Lung (tissue), 17 donors: ENCODE measurements at places on chromosomes 12 and 14. TPM values are rescaled to one million over a fixed set of nuclear protein-coding genes. Genes with fewer than 3 reads are reported as not detected.
A peak's percentile ranks its signal among the peaks of the same experiment; 100 is the strongest.

DNA sequence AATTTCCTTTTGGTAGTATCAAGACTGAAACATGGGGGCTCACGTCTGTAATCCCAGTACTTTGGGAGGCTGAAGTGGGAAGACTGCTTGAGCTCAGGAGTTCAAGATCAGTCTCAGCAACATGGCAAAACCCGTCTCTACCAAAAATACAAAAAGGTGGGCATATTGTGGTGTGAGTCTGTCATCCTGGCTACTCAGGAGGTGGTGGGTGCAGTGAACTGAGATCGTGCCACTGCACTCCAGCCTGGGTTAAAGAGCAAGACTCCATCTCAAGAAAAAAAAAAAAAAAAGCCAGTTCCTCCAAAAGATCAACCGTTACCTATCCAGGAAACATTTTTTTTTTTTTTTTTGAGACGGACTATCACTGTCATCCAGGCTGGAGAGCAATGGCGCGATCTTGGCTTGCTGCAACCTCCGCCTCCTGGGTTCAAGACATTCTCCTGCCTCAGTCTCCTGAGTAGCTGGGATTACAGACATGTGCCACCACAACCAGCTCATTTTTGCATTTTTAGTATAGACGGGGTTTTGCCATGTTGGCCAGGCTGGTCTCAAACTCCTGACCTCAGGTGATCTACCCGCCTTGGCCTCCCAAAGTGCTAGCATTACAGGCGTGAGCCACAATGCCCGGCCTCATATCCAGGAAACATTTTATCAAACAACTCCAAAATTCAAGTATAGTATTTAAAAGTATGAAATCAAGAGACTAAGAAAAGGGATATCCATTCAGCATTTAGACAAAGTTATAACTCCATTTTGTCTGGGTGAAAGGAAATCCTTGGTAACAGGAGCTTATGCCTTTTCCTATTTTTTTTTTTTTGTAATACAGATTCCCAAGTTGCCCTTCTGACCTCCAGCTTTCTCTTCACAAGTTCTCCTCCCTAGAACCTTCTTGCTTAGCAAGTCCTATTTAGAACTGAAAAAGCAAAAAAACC, 3.4 kb downstream of the ACIN1 start:
- H3K4me1 ChIP-seq = peaks cover 13% of the 10 kb centered on the region
- DNase-seq = no peak
- H3K36me3 ChIP-seq = peaks cover 28% of the 10 kb centered on the region
- no peak overlapping the region for H3K4me3 ChIP-seq
- H3K27me3 ChIP-seq = no peaks in the 10 kb centered on the region

- DNase-seq = no peak
- H3K4me3 ChIP-seq = no peak overlapping the region
- no peak overlapping the region for H3K27ac ChIP-seq
- H3K36me3 ChIP-seq = no peaks in the 10 kb centered on the region
These were observed 61.1 kb upstream of the GALNT9 start for GRCh38 chr12:132390287-132391076.

- no peak overlapping the region for H3K4me3 ChIP-seq
- no peaks in the 10 kb centered on the region for H3K36me3 ChIP-seq
- no peak overlapping the region for H3K27ac ChIP-seq
- peaks cover 65% of the 10 kb centered on the region for H3K27me3 ChIP-seq
- DNase-seq = peak; percentile 38
These were observed 508 bp upstream of the KCNH5 start for GRCh38 chr14:63045612-63046320.

DNA sequence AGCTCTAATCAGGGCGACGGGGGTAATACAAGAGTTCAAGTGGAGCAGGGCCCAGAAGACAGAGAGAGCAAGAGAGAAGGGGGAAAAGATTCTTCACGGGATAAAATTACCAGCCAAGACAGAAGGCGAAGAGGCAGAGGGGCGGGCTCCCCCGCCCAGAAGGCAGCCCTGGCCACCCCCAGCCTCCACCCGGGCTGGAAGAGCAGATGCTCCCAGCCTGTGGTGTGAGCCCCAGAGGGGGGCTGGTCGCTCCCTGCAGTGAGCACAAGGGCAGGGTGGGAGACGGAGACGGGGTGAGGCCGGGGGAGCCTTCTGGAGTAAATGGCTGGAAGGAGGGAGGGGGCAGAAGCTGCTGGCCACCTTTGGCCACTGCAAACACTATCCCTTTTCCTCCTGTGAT, 1035.6 kb downstream of the VRK1 start:
- H3K4me1 ChIP-seq = no peaks in the 10 kb centered on the region
- H3K27ac ChIP-seq = no peak overlapping the region
- DNase-seq = no peak
- no peaks in the 10 kb centered on the region for H3K27me3 ChIP-seq

DNA sequence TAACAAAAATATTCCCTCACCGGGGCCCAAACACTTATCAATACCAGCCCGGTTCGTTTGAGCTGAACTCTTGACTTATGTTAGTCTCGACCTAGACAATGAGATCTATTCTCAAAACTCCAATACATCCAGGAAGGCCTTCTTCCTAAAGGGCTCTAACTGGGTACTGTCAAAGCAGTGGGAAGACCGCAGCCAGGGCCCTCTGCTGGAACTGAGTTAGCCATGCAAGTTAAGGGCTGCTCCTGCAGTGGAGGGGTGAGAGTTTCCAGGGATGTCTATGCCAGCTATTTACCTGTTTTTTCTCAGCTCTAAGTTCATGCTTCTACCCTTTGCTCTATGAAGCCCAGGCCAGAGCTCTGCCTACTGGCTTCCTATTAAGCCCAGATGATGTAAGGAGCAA, 348.8 kb downstream of the GXYLT1 start:
- no peaks in the 10 kb centered on the region for H3K4me1 ChIP-seq
- H3K27me3 ChIP-seq = no peaks in the 10 kb centered on the region
- H3K4me3 ChIP-seq = no peak overlapping the region
- H3K36me3 ChIP-seq = no peaks in the 10 kb centered on the region
- DNase-seq = no peak

- DNase-seq = peak; percentile 93
- H3K27ac ChIP-seq = no peak overlapping the region
- H3K4me3 ChIP-seq = no peak overlapping the region
- H3K36me3 ChIP-seq = no peaks in the 10 kb centered on the region
These were observed 77.4 kb downstream of the SCARB1 start for GRCh38 chr12:124786061-124786964.

DNA sequence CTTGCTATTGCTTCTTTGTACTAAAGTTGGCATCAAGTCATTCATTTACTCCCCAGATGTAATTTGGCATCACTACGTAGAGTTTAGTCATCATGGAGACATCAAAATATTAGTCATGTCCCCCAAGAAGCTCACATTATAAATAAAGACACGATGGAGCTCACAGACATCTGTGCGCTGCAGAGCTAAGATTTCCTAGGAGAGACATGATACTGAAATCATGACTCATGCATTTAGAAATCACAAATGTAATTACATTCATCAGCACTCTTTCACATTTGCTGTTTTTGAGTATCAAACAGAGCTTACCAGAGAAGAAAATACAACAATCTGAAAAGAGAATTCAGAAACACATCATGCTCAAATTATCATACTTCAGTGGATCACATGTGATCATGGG, 169.8 kb downstream of the LRIG3 start:
- no peaks in the 10 kb centered on the region for H3K4me1 ChIP-seq
- no peak overlapping the region for H3K4me3 ChIP-seq
- H3K27me3 ChIP-seq = no peaks in the 10 kb centered on the region

GRCh38 chr12:58942345-58942744, 22.0 kb upstream of the LRIG3 start:
- no peaks in the 10 kb centered on the region for H3K36me3 ChIP-seq
- DNase-seq = no peak
- no peaks in the 10 kb centered on the region for H3K4me1 ChIP-seq
- no peaks in the 10 kb centered on the region for H3K27me3 ChIP-seq

GRCh38 chr14:103071544-103072251, 12.3 kb upstream of the LBHD2 start:
- H3K4me1 ChIP-seq = peaks cover 7% of the 10 kb centered on the region
- peak overlapping the region; percentile 66 for H3K27ac ChIP-seq
- H3K36me3 ChIP-seq = no peaks in the 10 kb centered on the region
- H3K27me3 ChIP-seq = no peaks in the 10 kb centered on the region

DNA sequence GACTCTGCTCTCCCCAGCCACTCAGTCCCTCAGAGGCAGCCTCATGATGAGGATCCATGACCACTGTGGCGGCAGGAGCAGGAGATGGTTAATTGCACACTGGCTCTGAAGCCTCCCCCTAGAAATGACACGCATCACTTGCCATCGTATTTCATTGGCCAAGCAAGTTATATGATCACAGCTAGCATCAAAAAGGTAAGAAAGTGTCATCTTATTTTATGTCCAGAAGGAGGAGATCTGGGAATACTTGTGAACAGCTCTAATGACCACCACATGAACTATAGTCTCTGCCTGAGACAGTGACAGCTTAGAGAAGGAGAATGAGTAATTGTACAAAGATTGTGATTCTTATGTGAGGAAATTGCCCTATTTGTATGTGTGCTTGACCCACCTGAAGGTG, 363.4 kb downstream of the NUAK1 start:
- DNase-seq = no peak
- H3K27ac ChIP-seq = no peak overlapping the region
- H3K36me3 ChIP-seq = no peaks in the 10 kb centered on the region
- no peak overlapping the region for H3K4me3 ChIP-seq
- peaks cover 4% of the 10 kb centered on the region for H3K4me1 ChIP-seq

Gene AP5M1
- 39.0 TPM for total RNA-seq

DNA sequence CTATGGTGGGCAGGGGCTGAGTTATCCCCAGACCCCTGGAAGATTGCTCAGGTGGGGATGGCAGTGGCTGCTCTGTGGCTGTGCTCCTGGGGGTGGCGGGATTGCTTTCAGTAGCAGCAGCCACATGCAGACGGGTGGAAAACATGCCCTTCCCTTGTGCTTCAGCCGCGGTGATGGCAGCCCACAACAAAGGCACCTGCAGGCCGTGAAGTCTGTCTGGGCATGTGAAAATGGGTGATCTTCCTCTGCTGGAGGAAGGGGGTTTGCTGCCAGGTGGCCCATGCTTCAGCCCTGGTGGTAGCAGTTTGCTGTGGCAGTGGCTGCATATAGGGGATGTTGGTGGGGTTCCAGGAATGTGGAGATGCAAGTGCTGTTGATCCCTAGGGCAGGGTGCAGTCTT, 326.2 kb upstream of the RGS6 start:
- no peak overlapping the region for H3K27ac ChIP-seq
- no peak for DNase-seq
- H3K4me1 ChIP-seq = no peaks in the 10 kb centered on the region

Gene ANO2
- 11.3 TPM for total RNA-seq

Gene NTN4
- 72.4 TPM for total RNA-seq

Gene GALNT9
- 1.4 TPM for total RNA-seq

Gene TXNRD1
- 166 TPM for total RNA-seq

DNA sequence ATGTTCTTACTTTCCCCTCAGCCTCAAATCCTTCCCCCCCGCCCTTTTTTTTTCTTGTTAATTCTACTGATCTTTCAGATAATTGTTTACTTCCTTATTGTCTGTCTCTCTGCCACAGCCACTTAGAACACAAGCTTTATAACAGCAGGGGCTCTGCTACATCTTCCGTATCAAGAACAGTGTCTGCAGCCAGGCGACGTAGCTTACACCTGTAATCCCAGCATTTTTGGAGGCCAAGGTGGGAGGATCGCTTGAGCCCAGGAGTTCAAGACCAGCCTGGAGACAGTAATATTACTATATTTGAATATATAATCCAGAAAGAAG, 5.4 kb downstream of the SOS2 start:
- peaks cover 33% of the 10 kb centered on the region for H3K4me1 ChIP-seq
- DNase-seq = no peak
- H3K27me3 ChIP-seq = no peaks in the 10 kb centered on the region
- H3K36me3 ChIP-seq = no peaks in the 10 kb centered on the region

- peaks cover 8% of the 10 kb centered on the region for H3K4me1 ChIP-seq
- no peak overlapping the region for H3K4me3 ChIP-seq
- DNase-seq = no peak
- peaks cover 9% of the 10 kb centered on the region for H3K36me3 ChIP-seq
- H3K27ac ChIP-seq = no peak overlapping the region
These were observed 10.8 kb downstream of the TSPAN9 start for GRCh38 chr12:3087758-3088650.

Gene TAC3
- not detected for total RNA-seq

- no peaks in the 10 kb centered on the region for H3K27me3 ChIP-seq
- DNase-seq = no peak
- H3K4me1 ChIP-seq = no peaks in the 10 kb centered on the region
- no peak overlapping the region for H3K27ac ChIP-seq
- H3K36me3 ChIP-seq = no peaks in the 10 kb centered on the region
- H3K4me3 ChIP-seq = no peak overlapping the region
These were observed 291.8 kb downstream of the FOXN3 start for GRCh38 chr14:89125216-89125615.

- peaks cover 27% of the 10 kb centered on the region for H3K36me3 ChIP-seq
- H3K4me1 ChIP-seq = no peaks in the 10 kb centered on the region
- H3K4me3 ChIP-seq = no peak overlapping the region
- no peak overlapping the region for H3K27ac ChIP-seq
- DNase-seq = no peak
- no peaks in the 10 kb centered on the region for H3K27me3 ChIP-seq
These were observed 88.2 kb downstream of the DUSP16 start for GRCh38 chr12:12474471-12474928.

Gene SCN8A
- 0.46 TPM for total RNA-seq

DNA sequence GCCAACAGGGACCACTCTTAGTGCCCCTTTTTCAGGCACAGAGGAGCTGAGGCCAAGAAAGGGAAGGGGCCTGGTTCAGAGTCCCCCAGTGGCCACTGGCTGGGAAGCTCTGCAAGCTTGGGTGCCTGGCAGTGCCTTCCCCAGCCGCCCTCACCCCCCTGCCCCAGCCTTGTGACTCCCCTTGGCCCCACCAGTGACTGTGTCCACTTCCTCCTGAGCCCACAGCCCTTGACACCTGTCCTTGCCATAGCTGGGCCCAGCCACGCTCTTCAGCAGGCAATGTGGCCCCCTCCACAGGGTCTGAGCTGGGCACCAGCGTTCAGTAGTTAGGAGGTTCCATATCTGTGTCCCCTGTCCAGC, 19.0 kb upstream of the C14orf180 start:
- H3K4me3 ChIP-seq = no peak overlapping the region
- H3K27ac ChIP-seq = no peak overlapping the region
- no peak for DNase-seq

- H3K36me3 ChIP-seq = no peaks in the 10 kb centered on the region
- H3K27me3 ChIP-seq = no peaks in the 10 kb centered on the region
- H3K4me3 ChIP-seq = no peak overlapping the region
- H3K27ac ChIP-seq = no peak overlapping the region
These were observed 161.2 kb downstream of the DAD1 start for GRCh38 chr14:22427771-22428231.

Gene DDIT3
- total RNA-seq = 31.0 TPM

DNA sequence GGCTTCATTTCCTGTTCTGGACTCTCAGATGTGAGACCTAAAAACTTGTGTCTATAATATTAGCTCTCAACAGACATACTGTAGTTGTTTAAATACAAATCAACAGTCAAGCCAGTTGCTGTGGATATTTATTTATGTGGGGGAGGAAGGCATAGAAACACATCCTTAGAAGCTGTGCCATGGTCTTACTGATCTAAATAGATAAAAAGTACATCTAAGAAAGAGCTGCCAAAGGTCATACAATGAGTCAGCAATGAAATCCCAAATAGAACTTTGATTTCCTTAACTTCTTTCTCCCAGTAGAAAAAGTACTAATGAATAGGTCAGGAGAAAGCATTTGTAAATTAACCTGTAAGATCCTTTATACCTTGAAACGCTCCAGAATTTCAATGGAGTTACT, 185.1 kb downstream of the AKAP6 start:
- no peak overlapping the region for H3K27ac ChIP-seq
- H3K4me1 ChIP-seq = peaks cover 3% of the 10 kb centered on the region
- H3K27me3 ChIP-seq = no peaks in the 10 kb centered on the region

- no peak overlapping the region for H3K27ac ChIP-seq
- DNase-seq = no peak
- H3K4me1 ChIP-seq = peaks cover 7% of the 10 kb centered on the region
- H3K4me3 ChIP-seq = no peak overlapping the region
- H3K27me3 ChIP-seq = no peaks in the 10 kb centered on the region
These were observed 83.3 kb upstream of the MED13L start for GRCh38 chr12:116360579-116361413.

Gene ATXN3
- 25.6 TPM for total RNA-seq

Gene SERPINA1
- 120 TPM for total RNA-seq

Gene ARL1
- total RNA-seq = 85.5 TPM
